Frontal cortex (tissue), 4 donors: ENCODE measurements at places on chromosomes 1 and 21. TPM values are rescaled to one million over a fixed set of nuclear protein-coding genes. Genes with fewer than 3 reads are reported as not detected.

CHIA gene
- not detected for total RNA-seq

DNA sequence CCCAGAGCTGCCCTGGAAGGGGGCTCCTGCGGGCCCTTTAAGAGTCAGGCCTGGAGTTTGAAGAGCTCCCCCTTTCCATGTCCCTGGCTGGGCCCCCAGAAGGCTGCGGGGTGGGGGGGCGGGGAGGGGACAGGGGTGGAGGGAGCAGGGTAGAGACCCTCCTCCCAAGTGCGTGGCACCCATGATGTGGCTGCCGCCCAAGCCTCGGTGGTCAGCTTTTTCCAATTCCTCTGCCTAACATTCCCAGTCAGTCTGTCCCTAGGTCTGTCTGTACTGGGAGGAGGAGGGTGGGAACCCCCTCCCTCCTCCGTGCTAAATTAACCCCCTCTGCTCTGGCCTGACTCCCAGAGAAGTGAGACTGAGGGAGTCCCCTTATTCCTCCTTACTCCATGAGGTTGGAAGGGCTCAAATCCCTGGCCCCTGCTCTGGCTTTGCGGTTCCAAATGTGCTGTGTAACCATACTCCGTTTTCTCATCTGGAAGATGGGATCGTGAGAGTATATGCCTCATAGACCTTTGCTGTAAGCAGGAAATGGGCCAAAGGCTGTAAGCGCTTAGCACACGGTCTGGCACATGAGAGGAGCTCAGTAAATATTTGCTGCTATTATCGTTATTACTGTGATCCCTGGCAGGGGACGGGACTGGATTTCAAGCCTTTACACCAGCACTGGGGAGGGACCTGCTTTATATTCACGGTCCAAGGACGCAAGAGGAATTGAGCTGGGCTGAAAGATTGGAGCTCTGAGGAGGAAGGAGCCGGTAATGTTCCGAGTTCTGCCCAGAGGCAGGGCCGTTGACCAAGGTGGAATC is 658 bp upstream of the COL16A1 start:
- DNase-seq = no peak

DNA sequence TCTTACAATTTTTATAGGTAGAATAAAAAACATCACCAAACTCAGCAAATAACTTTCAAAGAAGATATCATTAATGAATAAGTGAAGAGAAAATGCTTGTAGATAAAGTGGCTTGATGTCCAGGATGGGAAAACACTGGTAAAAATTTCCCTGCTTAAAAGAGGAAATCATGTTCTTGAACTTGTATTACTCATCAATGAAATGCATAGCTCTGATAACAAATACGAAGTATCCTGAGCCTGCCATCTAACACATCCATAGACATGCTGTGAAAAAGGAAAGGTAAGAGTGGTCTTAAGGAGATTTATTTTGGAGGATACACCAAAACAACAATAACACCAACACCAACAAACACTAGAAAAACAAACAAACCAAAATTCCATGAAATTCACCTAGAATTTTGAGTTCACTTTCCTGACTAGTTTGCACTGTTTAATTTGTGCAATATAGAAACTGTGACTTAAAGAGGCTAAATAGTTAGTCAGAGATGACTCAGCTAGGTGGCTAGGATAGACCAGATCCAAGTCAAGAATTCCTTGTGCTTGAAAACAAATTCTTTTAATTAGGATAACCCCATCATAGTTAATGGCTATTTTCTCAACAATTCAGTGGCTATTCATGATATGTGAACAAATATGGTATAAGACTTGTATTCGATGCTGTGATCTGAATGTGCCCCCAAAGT is 179.8 kb upstream of the KCNK2 start:
- DNase-seq = no peak

DNA sequence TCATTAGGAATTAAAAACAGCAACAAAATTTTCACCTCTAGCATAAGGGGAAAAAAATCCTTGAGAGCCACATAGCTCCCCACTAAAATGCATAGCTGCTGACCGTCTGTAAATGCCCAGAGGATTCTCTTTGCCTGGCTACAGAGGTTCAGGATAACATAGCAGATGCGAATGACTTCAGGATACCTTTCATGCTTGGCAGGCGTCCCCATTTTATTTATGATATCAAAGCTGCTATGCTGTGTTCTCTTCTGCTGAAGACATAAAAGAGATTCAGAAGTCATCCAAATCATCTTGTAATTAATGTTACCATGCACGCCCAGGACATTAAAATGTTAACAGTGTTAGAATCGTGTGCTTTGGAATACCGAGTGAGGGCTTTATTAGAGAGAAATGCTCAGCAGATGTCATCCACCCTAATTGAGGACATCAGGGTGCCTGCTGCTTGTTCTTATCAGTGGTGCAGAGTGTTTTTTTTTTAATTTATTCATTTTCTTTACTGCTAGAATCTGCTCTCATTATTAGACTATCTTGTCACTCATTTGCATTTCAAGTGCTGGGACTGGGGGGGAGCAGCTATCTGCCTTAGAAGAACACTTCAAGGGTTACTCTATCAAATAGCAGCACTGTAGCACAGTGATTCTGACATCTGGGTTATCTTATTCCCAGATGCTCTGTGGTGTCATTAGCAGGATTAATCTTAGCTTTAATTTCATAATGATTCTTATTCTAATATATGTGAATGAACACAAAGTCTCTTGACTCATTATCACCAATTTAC is 139.5 kb downstream of the ZNF326 start:
- no peak for DNase-seq

GRCh38 chr1:920010-920409 is 3.7 kb upstream of the SAMD11 start:
- no peak for DNase-seq

GRCh38 chr1:84247425-84248220 is 53.9 kb upstream of the SAMD13 start:
- no peak for DNase-seq

- DNase-seq = no peak
Measured at GRCh38 chr1:109457819-109458218, 8.5 kb upstream of the SYPL2 start.

DNA sequence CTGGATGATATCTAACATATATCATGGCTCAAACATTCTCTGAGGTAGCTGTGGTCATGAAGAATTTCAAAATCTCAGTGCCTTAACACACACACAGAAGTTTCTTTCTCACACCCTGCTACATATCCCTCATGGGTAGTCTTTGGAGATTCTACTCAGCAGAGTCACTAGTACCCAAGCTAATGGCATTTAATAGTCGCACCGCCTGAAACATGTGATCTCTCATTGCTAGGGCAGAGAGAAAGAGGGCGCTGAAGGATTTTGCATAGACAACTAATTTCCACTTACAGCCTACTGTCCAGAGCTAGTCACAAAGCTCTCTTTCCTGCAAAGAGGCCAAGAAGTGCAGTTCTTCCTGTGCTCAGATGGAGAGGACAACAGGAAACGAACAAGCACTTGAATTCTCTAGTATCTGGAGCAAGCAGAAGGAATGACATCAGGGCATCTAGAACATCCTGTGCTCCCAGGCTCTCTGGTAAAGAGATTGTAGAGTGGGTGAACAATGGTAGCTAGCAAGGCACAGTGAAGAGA is 183.4 kb upstream of the PTBP2 start:
- no peak for DNase-seq

DNA sequence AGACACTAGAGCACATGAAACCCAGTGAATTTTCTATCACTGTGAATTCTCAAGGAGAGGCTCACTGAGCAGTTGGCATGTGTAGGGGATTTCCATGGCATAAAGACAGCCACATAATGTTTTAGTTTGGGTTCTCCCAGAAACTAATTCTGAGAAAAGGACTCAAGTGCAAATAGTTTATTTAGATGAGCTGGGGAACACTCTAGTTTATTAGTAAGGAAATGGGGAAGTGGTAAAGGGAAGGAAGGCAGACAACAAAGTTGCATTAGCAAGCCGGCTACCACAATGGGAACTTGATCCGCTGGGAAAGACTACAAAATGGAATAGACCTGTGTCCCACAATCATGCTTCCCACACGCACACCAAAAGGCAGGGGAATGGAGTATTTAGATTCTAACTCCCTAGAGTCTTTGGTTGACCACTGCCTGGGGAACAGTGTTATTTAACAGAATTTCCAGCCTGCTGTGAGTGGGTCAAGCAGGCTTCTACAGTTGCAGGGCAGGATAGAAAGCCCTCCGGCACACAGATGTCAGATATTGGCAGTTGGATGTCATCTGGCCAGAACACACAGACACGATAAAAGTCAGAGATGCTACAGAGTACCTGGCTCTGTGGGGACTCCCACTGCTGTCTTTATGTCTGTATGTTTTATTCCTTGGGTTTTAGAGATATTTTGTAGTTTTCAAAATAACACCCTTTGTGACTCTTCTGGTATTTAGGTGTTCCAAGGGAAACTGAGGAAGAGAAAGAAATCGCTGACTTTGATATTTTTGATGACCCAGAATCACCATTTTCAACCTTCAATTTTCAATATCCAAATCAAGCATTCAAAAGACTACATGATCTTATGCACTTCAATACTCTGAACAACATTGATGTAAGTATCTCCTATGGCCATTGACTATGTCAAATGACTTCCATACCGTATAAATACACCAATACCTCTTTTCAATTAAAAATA is 150.1 kb downstream of the PLA2G4A start:
- DNase-seq = no peak

- DNase-seq = no peak
Measured at GRCh38 chr1:94928293-94928939, 1.5 kb upstream of the CNN3 start.

DNA sequence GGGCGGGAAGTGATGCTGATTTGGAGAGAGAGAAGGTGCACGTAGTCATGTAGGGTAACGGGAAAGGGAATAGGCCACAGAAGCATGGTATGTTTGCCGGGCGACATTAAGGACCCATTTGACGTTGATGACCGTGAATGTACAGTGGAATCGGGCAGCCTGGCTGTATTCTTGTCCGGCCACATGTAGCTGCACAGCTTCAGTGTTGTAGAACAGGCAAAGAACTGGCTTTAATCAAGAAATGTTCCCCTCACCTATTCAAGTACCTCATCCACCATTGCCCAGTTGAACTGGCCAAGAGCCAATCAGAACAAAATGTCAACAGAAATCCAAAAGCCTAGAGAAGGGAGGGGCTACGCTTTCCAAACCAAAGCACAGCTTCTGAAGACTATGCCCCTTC is 104.8 kb downstream of the DHRS3 start:
- DNase-seq = no peak
